Type B pancreatic cell (in vitro differentiated cells): ENCODE measurements at places on chromosomes 2 and 18. TPM values are rescaled to one million over a fixed set of nuclear protein-coding genes. Genes with fewer than 3 reads are reported as not detected.

Gene CD226
- 0.59 and 0.92 TPM in 2 replicates for total RNA-seq

Gene GAL3ST2
- total RNA-seq: 0.19 and 0.29 TPM in 2 replicates

Gene FAM228A
- not detected in 2 replicates for total RNA-seq

Gene ASB1
- 22.3 and 34.4 TPM in 2 replicates for total RNA-seq

Gene SGPP2
- total RNA-seq: 7.0 and 22.4 TPM in 2 replicates

Gene ALPG
- total RNA-seq: 0.14 and 0.88 TPM in 2 replicates

Gene LAMA3
- 9.4 and 15.3 TPM in 2 replicates for total RNA-seq

Gene SERPINB10
- not detected in 2 replicates for total RNA-seq

Gene ADCYAP1
- total RNA-seq: 0.34 and 1.2 TPM in 2 replicates

Gene KIAA2012
- 0.12 and 1.3 TPM in 2 replicates for total RNA-seq

DNA sequence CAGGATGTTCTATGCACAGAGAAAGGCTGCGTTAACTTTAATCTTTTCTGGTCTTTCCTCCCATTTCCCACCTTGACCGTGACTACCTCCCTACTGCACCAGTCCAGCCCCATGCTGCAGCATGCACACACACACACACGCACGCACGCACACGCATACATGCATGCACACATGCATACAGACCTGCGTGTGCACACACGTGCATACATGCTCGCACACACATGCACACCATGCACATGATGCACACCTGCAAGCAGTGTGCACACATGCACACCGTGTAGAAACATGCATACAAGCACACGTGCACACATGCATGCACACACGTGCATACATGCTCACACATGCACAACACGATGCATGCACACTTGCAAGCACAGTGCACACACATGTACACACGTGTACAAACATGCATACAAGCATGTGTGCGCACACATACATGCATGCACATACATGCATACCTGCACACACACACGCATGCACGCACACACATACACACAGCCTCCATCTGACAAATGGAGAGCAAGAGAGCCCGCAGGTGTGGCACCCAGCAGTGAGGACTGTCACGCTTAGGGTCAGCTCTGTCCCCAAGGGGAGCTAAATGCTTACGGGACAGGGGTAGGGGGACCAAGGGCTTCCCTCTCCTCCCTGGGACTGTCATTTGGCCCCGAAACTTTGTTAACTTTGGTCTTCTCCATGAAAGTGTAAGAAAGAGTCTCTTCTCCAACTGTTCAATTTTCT, 18.2 kb downstream of the SNORC start:
- peaks cover 17% of the 10 kb centered on the region for H3K4me1 ChIP-seq
- no peak overlapping the region for H3K4me3 ChIP-seq
- H3K27me3 ChIP-seq: no peaks in the 10 kb centered on the region
- no peaks in the 10 kb centered on the region for H3K36me3 ChIP-seq

DNA sequence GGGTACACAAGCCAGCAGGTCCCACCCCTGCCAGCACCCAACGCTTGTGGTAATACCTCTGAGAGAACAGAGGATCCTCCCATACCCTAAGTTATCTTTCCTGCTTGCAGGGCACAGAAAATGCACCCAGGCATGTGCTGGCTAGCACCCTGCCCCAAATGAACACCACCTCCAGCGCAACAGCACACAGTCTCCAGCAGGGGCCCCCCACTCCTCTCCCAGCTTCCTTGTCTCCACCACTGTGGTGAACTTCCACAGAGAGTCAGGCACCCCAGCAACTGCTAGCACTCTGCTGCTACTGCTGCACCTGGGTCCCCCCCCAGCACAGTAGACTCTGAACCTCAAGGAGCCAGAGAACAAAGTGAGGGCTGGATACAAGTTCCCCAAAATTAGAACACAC, 216.8 kb upstream of the CNTNAP5 start:
- no peak overlapping the region for H3K27ac ChIP-seq
- H3K27me3 ChIP-seq: no peaks in the 10 kb centered on the region
- no peak for DNase-seq
- H3K4me3 ChIP-seq: no peak overlapping the region

GRCh38 chr2:160201849-160202539, 1.9 kb upstream of the ITGB6 start:
- H3K27ac ChIP-seq: no peak overlapping the region
- H3K27me3 ChIP-seq: no peaks in the 10 kb centered on the region
- H3K4me3 ChIP-seq: no peak overlapping the region
- no peak for DNase-seq
- no peaks in the 10 kb centered on the region for H3K36me3 ChIP-seq
- peaks cover 16% of the 10 kb centered on the region for H3K4me1 ChIP-seq

DNA sequence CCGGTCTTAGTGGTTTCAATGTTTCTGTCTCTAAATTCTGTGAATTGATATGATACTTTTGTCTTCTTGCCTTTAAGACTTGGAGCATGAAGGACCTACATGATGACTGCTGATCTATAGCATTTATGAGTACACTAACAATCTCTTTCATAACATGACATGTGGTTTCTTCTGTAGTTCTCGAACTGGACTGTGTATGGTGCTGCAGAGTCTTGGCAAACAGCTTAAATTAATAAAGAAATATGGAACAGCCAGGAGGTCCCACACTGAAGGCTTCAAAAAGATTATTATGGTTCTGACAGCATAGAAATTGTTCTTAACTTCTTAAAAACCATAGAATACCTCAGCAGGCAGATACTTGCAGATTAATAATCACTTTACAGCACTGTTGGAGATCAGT, 145.0 kb downstream of the DCC start:
- H3K36me3 ChIP-seq: no peaks in the 10 kb centered on the region
- H3K4me1 ChIP-seq: no peaks in the 10 kb centered on the region
- H3K27ac ChIP-seq: no peak overlapping the region

GRCh38 chr2:38190542-38191218, 114.7 kb upstream of the CYP1B1 start:
- no peak for DNase-seq
- H3K4me3 ChIP-seq: no peak overlapping the region
- H3K27me3 ChIP-seq: no peaks in the 10 kb centered on the region
- H3K27ac ChIP-seq: no peak overlapping the region
- peaks cover 9% of the 10 kb centered on the region for H3K4me1 ChIP-seq

DNA sequence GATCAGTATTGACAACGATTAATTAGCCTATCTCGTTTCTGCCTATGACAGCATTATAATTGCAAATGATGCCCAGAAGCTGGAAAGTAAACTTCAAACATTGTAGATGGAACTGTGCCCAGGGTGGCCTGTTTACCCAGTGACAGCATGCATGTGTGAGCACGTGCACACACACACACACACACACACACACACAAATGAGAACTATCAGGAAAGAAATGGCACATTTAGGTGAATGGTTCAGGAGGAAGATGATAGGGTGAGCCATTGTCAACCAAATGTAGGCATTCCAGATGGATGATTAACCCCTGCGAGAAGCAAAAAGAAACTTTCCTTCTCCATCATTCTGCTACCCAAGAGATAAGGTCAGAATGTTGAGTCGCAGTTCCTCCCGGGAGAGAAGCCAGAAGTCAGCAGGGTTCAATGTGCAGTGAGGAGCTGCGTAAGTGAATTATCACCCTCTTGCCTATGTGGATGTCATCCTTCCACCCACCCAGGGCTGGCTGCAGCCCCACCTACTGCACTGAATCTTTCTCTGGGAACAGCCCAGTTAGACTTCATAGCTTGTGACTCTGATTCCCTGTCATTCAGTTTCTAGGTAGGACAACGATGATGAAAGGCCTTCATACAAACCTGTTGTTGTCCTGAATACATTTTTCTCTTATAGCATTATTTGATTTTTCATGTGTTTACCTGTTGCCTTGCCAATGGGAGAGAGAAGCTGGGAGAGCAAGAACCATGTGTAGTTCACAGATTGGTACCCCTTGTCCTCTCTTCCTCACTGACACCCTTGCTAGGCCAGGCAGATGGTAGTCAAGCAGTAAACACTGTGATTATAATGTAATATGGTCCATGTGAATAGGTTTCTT, 3.5 kb upstream of the APOB start:
- no peak overlapping the region for H3K4me3 ChIP-seq
- DNase-seq: no peak
- H3K27ac ChIP-seq: peak overlapping the region; percentile 1
- H3K27me3 ChIP-seq: peaks cover 41% of the 10 kb centered on the region
- H3K36me3 ChIP-seq: no peaks in the 10 kb centered on the region

DNA sequence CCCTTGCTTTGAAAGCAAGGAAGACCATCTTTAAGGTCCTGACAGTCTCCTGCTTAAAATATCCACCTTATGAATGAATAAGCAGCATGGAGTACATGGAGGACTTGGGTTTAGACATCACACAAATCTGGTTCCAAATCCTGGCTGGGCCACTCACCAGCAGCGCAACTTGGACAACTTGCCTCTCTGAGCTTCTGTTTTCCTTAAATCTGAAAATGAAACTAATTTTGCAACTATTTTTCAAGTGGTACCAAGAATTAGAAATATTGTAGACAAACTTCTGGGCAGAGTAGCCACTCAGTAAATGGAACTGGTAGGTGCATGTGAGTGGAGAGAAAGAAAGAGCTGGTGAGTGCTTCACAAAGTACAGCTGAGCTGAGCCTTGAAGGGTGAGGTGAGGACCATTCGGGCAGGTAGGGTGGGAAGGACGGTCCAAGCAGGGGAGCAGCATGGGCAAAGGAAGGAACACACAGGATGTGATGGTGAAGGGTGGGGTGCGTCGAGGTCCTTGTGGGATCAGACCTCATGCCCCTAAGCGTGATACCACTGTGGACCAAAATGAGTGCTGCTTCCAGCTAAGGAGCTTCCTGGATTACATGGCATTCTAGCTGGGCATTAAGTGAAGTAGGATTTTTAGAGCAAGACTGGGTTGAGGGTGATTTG, 14.4 kb upstream of the TET3 start:
- DNase-seq: no peak
- H3K27ac ChIP-seq: no peak overlapping the region
- H3K36me3 ChIP-seq: peaks cover 1% of the 10 kb centered on the region
- H3K4me1 ChIP-seq: peaks cover 15% of the 10 kb centered on the region
- H3K27me3 ChIP-seq: no peaks in the 10 kb centered on the region

- no peak overlapping the region for H3K27ac ChIP-seq
- no peak overlapping the region for H3K4me3 ChIP-seq
- H3K36me3 ChIP-seq: no peaks in the 10 kb centered on the region
- no peaks in the 10 kb centered on the region for H3K27me3 ChIP-seq
- no peaks in the 10 kb centered on the region for H3K4me1 ChIP-seq
Measured at GRCh38 chr2:226396541-226396940, 403.1 kb downstream of the IRS1 start.

- H3K4me3 ChIP-seq: no peak overlapping the region
- H3K36me3 ChIP-seq: peaks cover 79% of the 10 kb centered on the region
- no peaks in the 10 kb centered on the region for H3K27me3 ChIP-seq
- peak overlapping the region; percentile 84 for H3K27ac ChIP-seq
Measured at GRCh38 chr2:66481100-66481549, 46.2 kb downstream of the MEIS1 start.

GRCh38 chr2:145975406-145975805, 1455.5 kb upstream of the ZEB2 start:
- no peaks in the 10 kb centered on the region for H3K4me1 ChIP-seq
- H3K36me3 ChIP-seq: no peaks in the 10 kb centered on the region
- H3K4me3 ChIP-seq: no peak overlapping the region
- H3K27ac ChIP-seq: no peak overlapping the region
- H3K27me3 ChIP-seq: no peaks in the 10 kb centered on the region

DNA sequence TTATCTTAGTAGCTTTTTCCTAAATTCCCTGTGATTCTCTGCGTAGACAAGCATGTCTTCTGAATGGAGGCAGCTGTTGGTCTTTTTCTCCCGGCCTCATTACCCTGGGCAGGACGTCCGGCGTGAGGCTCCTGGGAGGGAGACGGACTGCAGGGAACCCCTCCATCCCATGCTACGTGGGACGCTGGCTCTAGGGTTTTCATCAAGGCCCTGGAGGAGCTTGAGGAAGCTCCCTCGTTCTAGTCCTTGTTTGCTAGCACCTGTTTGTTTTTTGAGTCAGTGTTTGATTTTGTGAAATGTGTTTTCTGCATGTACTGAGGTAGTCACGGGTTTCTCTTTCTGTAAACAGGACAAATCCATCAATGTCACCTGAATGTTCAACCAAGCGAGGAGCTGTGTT, 99.3 kb upstream of the TMEM18 start:
- H3K4me3 ChIP-seq: no peak overlapping the region
- H3K27ac ChIP-seq: no peak overlapping the region
- DNase-seq: no peak
- H3K27me3 ChIP-seq: peaks cover 12% of the 10 kb centered on the region

DNA sequence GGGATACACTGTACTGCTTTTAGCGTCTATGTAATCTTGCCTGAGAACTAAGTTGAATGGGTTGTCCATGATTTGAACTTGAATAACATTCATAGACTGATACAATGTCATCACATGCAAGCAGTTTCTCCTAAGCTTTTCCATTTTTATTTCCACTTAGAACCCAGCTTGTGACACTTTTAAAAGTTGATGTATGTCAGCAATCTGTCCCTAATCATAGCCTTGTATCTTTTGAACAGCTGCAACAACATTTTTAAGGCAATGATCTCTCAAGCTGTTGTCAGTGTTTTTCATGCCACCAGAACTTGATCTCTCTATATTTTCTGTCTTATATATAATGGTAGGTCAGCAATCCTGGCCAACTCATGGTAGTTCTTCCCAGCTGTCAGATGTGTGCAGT, 185.0 kb downstream of the DOK6 start:
- no peaks in the 10 kb centered on the region for H3K36me3 ChIP-seq
- no peak overlapping the region for H3K27ac ChIP-seq
- no peaks in the 10 kb centered on the region for H3K4me1 ChIP-seq
- no peak overlapping the region for H3K4me3 ChIP-seq
- no peaks in the 10 kb centered on the region for H3K27me3 ChIP-seq

GRCh38 chr18:75086494-75087034, 122.4 kb downstream of the PTGR3 start:
- no peak overlapping the region for H3K4me3 ChIP-seq
- peaks cover 5% of the 10 kb centered on the region for H3K4me1 ChIP-seq
- peaks cover under 1% of the 10 kb centered on the region for H3K27me3 ChIP-seq

DNA sequence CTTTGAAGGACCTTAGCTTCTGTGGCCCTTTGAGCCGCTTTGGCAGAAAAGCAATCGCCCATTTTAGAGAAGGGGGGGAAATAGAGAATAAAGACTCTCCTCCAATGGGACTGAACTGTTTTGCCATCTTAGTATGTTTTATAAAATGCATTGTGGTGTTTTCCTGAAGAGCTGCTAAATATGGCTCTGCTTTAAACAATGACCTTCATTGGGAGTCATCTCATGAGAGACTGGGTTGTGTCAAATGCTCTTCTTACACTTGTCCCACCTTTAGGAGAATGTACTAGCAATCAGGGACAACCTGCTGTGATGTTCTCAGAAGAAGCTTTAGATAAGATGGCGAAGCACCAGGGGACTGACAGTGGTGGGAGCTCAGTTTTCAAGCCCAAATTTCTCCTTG, 418.9 kb upstream of the POU3F3 start:
- H3K4me3 ChIP-seq: peak overlapping the region; percentile 81
- peaks cover 22% of the 10 kb centered on the region for H3K27me3 ChIP-seq
- DNase-seq: no peak
